Muscle of arm (tissue), 14 donors: ENCODE measurements at places on chromosomes 2 and 18. TPM values are rescaled to one million over a fixed set of nuclear protein-coding genes. Genes with fewer than 3 reads are reported as not detected.

GRCh38 chr2:238585836-238586821 is 159.4 kb downstream of the ASB1 start:
- peak; percentile 31 for DNase-seq

The GPR75 gene
- polyA plus RNA-seq: not detected

GRCh38 chr2:16215902-16216557 is 275.7 kb downstream of the MYCN start:
- no peak for DNase-seq

The BMP10 gene
- not detected for polyA plus RNA-seq

DNA sequence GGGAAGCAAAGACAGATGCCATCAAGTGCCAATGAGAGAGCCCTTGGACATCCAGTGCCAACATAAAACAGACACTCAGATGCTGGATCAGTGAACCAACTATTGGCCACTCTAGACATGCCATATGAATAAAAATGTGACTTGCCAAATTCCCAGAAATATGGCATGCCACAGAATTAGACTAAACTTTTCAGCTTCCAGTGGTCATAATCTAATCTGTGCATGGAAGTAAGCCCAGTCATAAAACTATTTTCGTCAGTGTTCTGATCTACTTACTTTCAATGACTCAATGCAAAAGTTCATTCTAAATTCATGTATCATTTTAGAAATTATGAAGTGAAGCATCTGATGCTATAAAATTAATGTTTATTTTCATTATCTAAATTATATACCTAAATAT is 1506.2 kb upstream of the NXPH2 start:
- DNase-seq: no peak

GRCh38 chr2:108583903-108584520 is 49.7 kb downstream of the LIMS1 start:
- peak; percentile 82 for DNase-seq

GRCh38 chr2:43169099-43169945 is 57.1 kb downstream of the ZFP36L2 start:
- DNase-seq: no peak

- no peak for DNase-seq
Observed at GRCh38 chr2:198327526-198327925, 523.1 kb downstream of the PLCL1 start.

- no peak for DNase-seq
Observed at GRCh38 chr2:181781078-181781786, 100.9 kb upstream of the NEUROD1 start.

DNA sequence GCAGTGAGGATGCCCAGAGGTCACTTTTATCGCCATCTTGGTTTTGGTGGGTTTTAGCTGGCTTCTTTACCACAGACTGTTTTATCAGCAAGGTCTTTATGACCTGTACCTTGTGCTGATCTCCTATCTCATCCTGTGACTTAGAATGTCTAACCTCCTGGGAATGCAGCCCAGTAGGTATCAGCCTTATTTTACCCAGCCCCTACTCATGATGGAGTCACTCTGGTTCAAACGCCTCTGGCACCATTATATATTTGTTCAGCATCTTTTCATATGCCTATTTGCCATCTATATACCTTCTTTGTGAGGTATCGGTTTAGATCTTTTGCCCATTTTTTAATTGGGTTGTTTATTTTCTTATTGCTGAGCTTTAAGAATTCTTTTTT is 7.2 kb upstream of the CCNT2 start:
- DNase-seq: no peak

The EPAS1 gene
- polyA plus RNA-seq: 65.0 TPM

The ZNF892 gene
- 2.6 TPM for polyA plus RNA-seq

The CCDC68 gene
- 0.69 TPM for polyA plus RNA-seq

- no peak for DNase-seq
Observed at GRCh38 chr2:119427756-119428155, 3.9 kb upstream of the TMEM37 start.

DNA sequence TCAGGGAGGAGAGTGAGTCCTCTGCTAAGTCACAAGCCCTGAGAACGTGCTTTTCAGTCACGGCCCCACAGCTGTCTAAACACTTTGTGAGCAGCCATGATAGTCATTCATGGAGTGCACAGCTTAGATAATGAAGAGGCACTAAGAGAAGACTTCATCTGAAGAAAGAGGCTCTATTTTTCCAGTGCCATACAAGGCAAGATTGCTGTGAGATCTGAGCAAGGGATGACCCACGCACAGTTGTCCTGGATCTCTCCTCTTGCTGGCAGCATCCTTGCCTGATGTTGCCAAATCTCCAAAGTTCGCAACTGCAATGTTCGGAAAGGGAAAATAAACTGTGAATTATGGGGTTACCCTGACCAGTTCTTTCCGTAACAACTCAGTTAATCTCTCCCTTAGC is 418.7 kb downstream of the MEIS1 start:
- DNase-seq: peak; percentile 22
